Stimulated activated CD4-positive, alpha-beta T cell treated with anti-CD3 and anti-CD28 coated beads, Interleukin-1b, Interleukin-23, amount 100 ng/mL, for 4 hours (primary cell): ENCODE measurements at places on chromosomes 13 and 19.

GRCh38 chr19:6828698-6829633 lies 56.5 kb downstream of the VAV1 start:
- DNase-seq: peak; percentile 11

DNA sequence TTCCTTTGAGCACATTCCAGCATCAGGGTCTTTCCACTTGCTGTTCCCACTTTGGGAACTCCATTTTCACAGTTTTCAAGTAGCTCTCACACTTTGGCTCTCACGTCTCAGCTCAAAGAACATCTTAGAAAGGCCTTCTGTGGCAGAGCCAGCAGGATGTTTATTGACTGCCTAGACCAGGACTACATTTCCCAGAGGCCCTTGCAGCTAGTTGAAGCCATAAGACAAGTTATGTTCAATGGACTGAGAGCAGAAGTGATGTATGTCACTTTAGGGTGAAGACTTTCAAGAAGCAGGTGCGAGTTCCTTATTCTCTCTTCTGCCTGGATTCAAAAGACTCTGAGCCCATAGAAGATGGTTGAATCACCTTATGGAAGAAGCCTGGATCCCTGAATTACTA lies 4.3 kb upstream of the HAUS5 start:
- DNase-seq: no peak

DNA sequence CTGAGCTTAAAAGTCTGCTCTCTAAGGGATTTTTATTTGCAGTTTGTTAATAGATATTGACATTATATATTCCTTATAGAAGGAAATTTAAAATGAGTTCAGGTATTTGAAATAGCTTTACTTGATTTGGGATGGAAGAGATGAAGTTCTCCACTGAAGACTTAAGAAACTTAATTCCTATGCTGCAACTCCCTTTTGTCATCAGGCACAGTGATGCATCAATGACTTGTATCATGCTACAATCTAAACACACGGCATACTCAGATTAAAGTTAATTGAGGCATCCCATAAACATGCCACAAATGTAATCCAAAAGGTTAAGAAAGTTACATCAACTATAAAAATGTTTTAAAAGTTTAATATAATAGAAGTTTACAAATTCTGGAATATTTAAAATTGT lies 109.0 kb downstream of the STARD13 start:
- no peak for DNase-seq

GRCh38 chr13:80109303-80109702 lies 231.6 kb downstream of the SPRY2 start:
- DNase-seq: no peak

DNA sequence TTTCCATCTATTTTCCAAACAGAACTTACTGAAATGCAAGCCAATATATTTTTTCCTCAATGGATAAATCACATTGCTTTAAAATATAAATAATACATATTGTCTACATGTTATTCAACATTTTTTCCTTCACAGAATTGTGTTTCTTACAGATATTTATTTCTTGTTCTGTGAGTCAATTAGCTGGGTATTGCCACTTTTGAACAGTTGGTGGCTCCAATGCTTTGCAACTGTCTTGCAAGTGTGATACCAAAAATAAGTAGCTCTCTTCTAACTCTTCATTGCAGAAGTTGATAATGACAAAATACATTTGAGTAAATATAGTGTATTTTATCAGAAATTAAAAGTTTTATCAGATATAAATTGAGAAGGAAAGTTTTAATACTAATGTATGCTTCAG lies 17.1 kb upstream of the GPC5 start:
- DNase-seq: no peak

DNA sequence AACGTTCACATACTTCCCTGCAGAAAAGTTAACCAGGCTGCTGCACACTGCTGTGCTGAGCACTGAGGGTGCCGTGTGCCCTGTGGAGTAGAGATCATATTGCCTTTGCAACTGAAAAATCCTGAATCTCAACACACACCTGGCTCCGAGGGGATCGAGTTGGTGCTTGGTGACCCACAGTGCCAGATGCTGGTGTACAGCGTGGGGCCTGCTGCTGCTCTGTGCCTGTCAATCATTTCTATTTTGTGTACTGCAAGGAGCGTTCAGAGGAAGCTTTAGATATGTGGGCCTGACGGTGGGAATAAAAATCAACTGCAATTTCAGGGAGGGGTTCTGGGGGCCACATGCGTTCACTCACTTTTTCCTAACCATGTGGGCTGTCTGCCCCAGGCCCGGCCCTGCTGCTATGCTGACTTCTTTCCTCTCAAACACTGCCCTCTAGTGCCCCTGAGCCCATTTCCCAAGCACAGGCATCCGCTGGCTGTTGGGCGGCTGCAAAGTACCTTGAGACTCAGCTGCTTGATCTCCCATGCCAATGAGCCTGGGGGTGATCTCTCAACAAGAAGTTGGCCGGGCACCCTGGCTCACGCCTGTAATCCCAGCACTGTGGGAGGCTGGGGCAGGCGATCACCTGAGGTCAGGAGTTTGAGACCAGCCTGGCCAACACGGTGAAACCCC lies 9.7 kb upstream of the LENG8 start:
- no peak for DNase-seq

GRCh38 chr19:16627928-16628182 lies 149 bp downstream of the MED26 start:
- no peak for DNase-seq

DNA sequence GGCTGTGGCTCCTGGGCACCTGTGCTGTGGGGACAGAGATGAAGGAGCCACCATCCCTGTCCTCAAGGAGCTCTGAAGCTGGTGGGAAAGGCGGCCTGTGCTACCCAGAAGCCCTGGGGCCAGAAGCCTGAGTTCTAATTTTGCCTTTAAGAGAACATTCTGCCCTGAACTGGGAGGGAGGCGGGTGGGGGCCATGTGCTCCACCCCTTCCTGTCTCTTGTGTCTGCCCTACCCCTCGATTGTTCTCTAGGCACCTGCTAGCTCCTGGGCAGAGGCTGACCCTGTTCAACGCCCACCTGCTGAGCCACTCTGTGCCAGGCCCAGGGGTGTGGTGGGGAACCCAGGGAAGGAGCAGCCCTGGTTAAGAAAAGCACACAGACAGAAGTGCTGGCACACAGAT lies 5.9 kb downstream of the TRAPPC6A start:
- DNase-seq: no peak

DNA sequence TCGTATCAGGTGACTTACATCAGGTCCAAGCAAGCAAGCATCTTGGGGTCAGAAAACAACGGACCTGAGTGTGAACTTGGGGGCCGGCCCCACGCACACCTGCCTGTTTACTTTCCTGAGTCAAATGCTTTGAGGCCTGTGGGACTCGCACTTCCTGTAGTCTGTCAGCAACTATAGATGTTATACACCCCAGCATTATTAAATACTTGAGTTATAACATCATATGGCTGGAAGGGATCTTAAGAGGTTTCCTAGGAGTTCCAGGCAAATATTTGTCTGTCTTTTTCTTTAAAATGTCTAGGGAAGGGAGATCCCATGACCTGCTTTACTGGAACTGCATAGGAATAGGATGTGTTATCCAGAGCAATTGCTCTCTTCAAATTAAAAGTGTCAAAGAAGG lies 280.6 kb downstream of the SHISA2 start:
- DNase-seq: no peak

GRCh38 chr19:44642377-44642776 lies 1.3 kb upstream of the PVR start:
- no peak for DNase-seq

GRCh38 chr13:60118696-60119400 lies 44.9 kb downstream of the DIAPH3 start:
- no peak for DNase-seq

GRCh38 chr13:27662738-27663470 lies 41.2 kb downstream of the POLR1D start:
- DNase-seq: no peak

GRCh38 chr19:30651066-30651465 lies 278.9 kb downstream of the ZNF536 start:
- DNase-seq: no peak

GRCh38 chr13:89097994-89098393 lies 1426.8 kb downstream of the SLITRK5 start:
- DNase-seq: no peak

DNA sequence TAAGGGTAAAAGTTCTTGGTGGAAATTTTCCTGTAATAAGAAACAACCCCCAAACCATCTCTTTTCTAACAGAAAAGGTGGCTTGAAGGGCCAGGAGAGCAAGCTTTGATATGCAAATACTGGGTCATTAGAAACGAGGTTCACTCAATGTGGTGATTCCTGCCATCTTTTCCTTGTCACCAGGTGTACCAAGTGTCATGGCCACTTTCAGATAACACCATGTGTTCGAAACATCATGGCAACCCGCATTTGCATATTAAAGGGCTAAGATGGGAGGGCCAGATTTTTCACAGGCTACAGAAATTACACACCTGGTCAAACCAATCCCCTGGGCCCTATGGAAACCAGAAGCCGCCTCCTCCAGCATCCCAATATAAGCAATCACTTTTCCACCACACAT lies 15.3 kb downstream of the LGALS16 start:
- DNase-seq: no peak

- DNase-seq: no peak
Measured at GRCh38 chr13:106310291-106310865, 225.1 kb downstream of the EFNB2 start.

- DNase-seq: no peak
Measured at GRCh38 chr13:64223016-64223415, 2807.4 kb upstream of the PCDH20 start.

GRCh38 chr19:3046698-3047495 lies 15.4 kb downstream of the TLE5 start:
- no peak for DNase-seq

- peak; percentile 66 for DNase-seq
Measured at GRCh38 chr13:24251525-24251924, 57.9 kb upstream of the C1QTNF9 start.

GRCh38 chr19:7879836-7880235 lies 5.6 kb upstream of the PRR36 start:
- no peak for DNase-seq

- DNase-seq: no peak
Measured at GRCh38 chr13:83153848-83154247, 728.4 kb downstream of the SLITRK1 start.

DNA sequence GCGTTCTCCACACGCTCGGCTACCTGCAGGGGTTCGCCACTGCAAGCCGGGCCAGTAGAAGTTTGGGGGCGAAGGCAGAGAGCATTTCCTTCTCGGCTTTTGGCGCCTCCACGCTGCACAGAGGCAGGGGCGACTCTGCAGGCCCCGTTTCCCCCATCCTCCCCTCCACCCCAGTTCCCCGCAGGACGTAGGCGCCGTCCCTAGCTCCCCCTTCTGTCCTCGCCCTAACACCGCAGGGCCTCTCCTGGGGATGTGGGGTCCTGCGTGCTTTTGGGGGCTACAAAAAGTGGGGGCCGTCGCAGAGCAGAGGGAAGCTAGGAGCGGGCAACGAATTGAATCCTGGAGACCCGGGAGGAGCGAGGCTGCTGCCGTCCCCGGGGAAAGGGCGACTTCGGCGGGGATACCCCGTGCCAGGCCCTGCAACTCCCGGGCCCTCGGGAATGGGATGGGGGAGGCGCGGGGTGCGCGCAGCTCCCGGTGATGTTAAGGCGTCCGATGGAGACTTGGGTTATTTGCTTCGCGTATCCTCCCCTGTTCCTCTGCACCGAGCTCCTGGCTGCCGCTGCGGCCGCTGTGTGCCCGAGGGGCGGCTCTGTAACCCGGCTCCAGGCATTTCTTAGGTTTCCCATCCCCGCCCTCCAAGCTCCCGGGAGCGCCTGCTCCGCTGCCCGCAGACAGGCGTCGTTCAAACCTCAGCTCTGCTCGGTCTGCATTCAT lies 255.9 kb upstream of the SOX21 start:
- DNase-seq: no peak

DNA sequence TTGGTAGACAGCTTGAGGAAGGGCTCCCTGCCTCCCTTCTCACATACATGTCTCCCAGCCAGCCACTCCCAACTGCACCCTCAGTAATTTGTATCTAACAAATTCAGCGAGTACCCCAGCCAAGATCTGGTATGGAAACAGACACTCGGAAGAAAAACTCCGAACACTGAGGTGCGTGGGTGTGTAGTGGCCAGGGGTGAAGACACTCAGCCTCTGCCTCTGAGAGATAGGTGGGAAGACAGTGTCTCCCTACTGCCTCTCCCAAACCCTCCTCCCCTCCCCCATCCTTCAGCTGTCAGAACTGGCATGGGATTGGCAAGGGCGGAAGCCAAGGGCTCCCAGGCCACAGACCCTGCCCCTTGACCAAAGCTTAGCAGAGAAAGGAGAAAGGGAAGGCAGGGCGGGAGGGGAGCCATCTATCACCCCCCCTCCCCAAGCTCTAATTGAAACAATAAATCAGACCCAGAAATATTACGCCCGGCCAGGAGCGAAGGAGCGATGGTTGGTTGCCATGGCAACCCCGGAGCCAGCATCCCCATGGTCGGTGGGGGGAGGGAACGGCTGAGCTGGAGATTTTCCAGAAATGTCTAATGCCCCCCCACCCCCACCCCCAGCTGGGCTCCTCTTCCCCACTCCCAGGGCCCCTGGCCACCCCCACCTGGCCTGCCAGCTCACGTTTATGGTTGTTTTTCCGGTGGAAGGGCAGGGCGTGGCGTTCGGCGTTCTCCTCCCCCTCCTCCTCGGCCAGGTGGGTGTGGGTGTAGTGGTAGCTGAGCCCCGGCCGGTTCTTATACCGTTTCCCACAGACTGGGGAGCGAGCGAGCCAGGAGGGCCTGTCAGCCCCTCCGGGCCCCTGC lies 7.0 kb downstream of the DPF1 start:
- no peak for DNase-seq

GRCh38 chr13:56906909-56907308 lies 233.8 kb upstream of the PRR20A start:
- DNase-seq: no peak

DNA sequence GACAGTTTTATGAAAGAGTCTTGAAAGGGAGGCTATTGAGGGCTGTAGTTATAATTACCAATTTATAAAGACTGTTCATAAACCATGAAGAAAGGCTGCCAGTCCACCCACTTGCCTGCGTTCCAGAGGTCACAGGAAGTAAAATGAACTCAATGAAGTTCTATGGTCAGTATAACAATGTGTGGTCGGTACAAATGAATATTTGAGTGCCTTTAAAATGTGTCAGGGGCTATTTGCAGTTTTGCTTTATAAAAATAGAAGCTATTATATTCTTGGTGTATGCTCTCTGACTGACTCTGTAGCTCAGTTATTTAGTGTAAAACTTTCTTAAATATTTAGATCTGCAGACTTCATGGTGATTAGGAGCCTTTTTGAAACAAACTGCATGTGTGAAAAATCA lies 47.0 kb downstream of the ESD start:
- no peak for DNase-seq

DNA sequence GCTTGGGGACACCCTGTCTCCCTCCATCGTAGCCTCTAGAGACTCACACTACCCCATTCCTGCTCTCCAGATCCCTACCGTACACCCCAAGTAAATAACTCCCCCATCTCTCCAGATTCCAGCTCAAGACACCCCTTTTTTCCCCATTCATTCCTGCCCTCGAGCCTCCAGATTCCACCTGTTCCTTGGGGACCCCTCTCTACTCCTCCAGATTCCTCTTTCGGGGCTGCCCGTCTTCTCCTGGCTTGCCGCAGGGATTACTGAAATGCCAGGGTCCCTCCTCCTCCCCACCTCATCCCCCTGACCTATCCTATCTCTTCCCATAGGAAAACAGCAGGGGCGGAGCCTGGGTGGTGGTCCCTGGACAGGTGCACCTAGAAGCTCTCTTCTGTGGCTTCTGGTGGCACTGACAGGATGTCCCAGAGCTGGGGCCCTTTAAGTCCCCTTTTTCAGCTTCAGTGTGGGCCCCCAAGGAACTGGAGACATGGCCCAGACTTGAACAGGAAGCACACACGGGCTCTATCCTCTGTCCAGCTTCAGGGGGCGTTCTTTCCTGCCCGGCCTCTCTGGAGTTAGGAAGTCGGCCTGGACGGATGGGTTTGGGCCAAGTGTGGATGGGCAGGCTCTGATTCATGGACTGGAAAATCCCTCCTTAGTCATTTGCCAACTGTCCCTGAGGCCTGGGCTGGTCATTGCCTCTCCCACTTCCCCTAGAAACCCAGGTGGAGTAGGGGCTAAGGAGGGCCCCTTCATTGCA lies 1.2 kb downstream of the ZSWIM4 start:
- no peak for DNase-seq
